T-helper 1 cell (primary cell): ENCODE measurements at places on chromosomes 16 and 17.
A peak's percentile ranks its signal among the peaks of the same experiment; 100 is the strongest.

- DNase-seq, result no peak
Observed at GRCh38 chr17:27345141-27345904, 51.4 kb downstream of the WSB1 start.

- DNase-seq, result peak; percentile 38
Observed at GRCh38 chr16:15682105-15682570, 32.1 kb downstream of the NDE1 start.

GRCh38 chr16:12240036-12240435 lies 263.5 kb downstream of the SNX29 start:
- DNase-seq, result no peak

GRCh38 chr16:89300311-89300975 lies 82.9 kb downstream of the ZNF778 start:
- no peak for DNase-seq

DNA sequence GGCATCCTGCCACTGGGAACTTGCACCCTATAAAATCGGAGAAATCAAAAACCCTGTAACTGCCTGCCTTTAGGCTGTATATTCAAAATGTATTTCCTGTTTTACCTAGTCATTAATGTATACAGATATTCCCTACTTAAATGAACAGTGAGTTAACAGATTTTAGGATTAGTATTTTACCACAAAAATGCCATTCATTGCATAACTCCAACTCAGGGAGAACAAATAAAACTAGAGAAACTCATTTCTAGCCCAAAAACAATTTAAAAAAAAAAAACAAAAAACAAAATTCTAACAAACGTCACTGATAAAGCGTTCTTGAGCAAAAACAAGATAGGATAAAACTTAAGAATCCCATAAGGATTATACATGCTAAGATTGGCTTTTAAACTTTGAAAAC lies 3.7 kb upstream of the DHX33 start:
- no peak for DNase-seq

DNA sequence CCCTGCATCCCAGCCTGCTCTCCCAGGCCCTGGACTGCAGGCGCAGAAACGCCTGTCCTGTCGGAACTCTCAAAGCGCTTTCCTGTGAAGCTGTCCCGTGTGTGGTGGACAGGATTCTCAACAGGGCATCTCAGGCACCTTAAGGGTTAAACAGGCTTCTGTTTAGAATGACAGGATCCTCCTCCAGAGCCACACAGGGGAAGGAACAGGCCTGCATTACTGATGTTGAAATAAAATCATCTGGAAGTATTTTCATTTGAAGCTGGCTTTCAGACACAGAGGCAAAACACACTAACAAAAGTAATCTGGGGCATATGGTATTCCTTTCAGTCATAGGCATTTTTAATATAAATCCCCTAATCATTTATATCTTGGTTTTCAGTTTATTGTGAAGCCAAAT lies 7.4 kb downstream of the HS3ST3A1 start:
- no peak for DNase-seq

- DNase-seq, result no peak
Observed at GRCh38 chr17:73360961-73361761, 49.4 kb upstream of the CDC42EP4 start.

DNA sequence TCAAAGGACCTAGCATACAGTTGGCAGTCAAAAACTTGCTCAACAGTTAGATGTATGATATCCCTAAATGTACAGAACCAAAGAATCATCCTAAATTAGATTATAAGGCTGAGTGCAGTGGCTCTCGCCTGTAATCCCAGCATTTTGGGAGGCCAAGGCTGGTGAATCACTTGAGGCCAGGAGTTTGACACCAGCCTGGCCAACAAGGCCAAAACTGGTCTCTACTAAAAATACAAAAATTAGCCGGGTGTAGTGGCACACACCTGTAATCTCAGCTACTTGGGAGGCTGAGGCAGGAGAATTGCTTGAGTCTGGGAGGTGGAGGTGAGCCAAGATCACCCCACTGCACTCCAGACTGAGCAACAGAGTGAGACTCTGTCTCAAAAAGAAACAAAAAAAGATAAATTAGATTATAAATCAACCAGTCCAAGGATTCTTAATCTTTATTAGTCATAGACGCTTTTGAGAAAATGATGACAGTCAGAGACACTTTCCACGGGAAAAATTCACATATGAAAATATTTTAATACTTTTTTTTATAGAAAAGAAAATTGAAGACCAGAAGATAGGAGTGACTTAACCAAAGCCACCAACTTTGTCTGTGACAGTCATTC lies 77.6 kb downstream of the MMD start:
- no peak for DNase-seq

GRCh38 chr16:30079480-30079879 lies 3.7 kb downstream of the PPP4C start:
- no peak for DNase-seq

- no peak for DNase-seq
Observed at GRCh38 chr17:72967977-72968585, 124.4 kb downstream of the SLC39A11 start.

GRCh38 chr16:68197250-68197649 lies 38.7 kb downstream of the ESRP2 start:
- DNase-seq, result no peak

DNA sequence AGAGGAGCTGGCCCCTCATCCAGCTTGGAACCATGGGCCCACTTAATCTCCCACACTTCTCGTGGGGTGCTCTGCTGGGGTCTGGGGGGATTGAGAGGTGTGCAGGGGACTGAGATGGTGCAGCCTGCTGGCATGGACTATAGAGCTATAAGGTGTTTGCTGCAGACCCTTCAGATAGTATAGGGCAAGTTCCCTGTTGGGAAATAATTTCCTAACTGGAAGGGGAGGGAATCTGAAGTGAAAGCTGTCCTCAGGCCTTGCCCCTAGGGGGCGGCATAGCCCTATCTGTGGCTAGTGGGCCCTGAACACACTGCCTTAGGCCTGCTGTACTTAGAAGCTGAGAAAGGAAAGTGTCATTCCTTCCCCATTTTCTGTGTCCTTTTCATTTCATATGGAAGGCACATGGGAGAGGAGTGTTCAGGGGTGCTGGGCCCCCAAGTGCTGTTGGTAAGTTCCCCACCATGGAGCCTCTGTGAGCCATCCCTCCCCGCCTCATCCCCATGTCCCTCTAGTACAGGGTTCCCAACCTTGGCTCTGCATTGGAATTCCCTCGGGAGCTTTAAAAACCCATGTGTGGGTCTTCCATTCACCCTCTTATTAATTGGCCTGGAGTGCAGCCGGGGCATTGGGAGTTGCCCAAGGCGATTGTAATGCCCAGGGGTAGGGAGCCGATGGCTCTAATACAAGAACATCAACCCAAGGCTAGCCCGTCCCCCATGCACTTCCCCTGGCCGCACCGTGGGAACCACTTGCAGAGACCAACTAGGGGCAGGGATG lies 19.7 kb downstream of the GOSR2 start:
- DNase-seq, result no peak

GRCh38 chr17:21452377-21453143 lies 76.4 kb downstream of the KCNJ12 start:
- no peak for DNase-seq

DNA sequence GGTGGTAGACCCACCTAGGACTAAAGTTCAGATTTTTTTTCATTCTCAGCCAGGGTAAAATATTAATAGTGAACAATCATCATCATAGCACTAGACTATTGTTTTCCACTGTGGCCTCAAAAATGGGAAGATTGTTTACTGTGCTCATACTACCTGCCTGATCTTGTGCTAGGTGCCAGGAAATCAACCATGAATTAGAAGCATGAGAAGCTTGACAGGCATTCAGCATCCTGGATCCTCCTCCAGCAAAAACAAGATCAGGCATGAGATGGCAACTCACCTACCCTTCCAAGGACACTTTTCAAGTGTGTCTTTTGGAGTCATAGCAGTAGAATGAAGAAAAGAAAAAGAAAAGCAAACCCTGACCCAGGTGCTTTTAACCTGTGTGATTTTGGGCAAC lies 174.2 kb downstream of the CYLD start:
- DNase-seq, result no peak

- DNase-seq, result no peak
Observed at GRCh38 chr16:64065523-64065922, 1056.3 kb downstream of the CDH11 start.

GRCh38 chr17:27976331-27976730 lies 66.1 kb upstream of the NLK start:
- no peak for DNase-seq

DNA sequence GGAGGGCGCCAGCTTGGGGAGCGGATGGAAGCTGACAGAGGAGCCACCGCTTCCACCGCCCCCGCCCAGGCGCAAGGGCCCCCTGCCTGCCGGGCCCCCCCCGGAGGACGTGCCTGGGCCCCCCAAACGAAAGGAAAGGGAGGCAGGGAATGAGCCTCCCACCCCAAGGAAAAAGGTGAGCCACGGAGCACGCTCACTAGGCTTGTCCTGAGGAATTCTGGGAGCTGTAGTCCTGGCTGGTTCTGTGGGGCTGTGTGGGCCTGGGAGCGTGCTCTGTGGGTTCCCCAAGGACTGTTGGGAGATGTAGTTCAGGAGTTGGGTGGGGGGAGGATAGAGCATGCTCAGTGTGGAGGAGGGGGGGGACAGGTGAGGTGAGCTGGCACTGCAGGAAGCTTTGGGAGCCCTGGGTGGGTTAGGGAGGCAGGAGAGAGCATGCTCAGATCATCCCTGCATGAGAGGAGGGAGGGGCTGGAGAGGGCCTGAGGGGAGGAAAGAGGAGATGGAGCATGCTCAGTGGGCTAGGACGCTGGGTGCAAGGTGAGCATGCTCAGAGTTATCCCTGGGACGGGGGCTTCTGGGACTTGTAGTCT lies 4.5 kb downstream of the FBXL19 start:
- DNase-seq, result no peak

- DNase-seq, result no peak
Observed at GRCh38 chr17:59121901-59122480, 15.3 kb upstream of the TRIM37 start.
